ENCODE measurements at places on chromosomes 5 and 9.

- no peak for DNase-seq
Measured at GRCh38 chr9:108939975-108940374, 5.8 kb downstream of the ABITRAM start.

DNA sequence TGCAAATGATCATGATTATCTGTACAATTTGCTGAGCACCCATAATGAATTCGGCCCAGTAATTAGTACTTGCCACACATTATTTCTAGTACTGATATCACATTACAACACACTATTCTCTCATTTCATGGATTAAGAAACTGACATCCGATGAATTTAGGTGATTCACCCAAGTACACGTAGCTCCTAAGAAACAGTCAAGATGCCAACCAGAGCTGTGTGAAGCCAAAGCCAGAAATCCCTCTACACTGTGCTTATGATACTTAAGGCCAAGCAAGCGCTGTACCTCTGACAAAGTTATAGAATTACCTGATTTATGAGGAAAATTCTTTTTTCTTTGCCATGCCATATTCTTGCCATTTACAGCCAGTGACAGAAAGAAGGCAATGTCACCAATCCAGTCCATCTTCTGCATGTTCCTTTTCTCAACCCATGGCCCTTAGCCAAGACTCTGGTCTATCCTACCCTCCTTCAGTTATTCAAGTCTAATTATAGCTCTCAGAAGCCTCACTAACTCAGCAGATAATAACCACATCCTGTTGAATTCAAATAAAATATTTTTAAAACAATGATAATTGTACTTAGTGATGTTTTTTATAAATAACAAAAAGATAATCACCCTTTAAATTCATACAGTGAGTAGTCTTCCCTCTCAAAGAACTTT, 74.3 kb upstream of the PTGER4 start:
- no peak for DNase-seq

GRCh38 chr5:25301836-25302235, 657.1 kb upstream of the CDH10 start:
- no peak for DNase-seq

- DNase-seq = no peak
Measured at GRCh38 chr5:51194671-51195070, 188.6 kb upstream of the ISL1 start.
